NCI-H774 (cell line): ENCODE measurements at places on chromosomes 1 and 21.

DNA sequence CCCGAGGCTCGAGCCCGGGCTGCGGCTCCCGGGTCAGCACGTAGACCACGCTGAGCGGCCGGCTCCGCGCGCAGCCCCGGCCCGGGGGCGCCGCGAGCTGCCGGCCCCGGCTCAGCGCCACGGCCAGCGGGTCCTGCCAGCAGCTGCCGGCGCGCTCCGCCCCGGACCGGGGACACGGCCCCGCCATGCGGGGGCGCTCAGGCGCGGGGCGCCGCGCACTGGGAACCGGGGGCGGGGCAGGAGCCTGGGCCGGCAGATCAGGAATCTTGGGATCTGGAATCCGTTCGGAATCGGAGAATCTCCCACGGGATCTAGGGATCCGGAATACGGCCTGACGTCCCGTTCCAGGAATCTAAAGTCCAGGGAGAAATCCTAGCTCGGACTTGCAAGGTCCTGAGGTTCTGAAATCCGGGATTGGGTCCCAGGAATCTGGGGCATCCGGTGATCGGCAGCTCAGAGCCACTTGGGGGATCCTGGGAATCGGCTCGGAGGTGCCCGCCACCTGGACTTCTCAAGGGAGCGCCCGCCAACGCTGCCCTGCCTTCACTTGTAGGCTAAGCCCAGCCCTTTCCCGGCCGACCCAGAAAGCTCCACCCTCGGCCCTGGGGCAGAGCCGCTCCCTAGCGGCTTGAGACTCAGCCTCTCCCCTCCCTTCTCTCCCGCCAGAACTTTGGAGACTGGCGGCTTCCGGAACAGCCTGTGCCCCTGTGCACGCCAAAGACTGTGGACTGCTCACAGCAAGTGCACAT lies at the start of gene MAP3K6:
Gene MAP3K6 (minus strand): TSS at position 551 of the 749 bp plus-strand sequence. CDS start 364 bp downstream, at position 187.
- DNase-seq, result peak; percentile 2

GRCh38 chr1:38250356-38250755 lies 203.8 kb upstream of the POU3F1 start:
- no peak for DNase-seq

GRCh38 chr1:119159966-119160365 lies 19.5 kb upstream of the WARS2 start:
- no peak for DNase-seq

GRCh38 chr1:66273656-66274055 lies 260.3 kb upstream of the SGIP1 start:
- DNase-seq, result no peak

- DNase-seq, result no peak
Observed at GRCh38 chr1:51302746-51303145, 27.6 kb downstream of the TTC39A start.

DNA sequence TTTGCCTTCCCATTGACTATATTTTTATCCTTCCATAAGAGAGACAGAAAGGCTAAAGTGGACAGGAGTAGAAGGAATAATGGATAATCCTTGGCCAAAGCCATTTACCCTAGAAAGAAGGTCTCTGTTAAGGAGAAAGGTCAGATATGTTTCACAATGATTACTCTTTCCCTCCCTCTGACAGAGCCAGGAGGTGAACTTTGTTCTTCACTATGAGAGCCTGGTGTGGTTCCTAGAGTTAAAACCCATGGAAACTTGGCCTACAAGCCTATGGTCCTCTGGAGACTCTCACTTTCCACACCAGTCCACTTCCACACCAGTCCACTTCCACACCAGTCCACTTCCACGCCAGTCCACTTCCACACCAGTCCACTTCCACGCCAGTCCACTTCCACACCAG lies 479.9 kb upstream of the ZP4 start:
- DNase-seq, result no peak

DNA sequence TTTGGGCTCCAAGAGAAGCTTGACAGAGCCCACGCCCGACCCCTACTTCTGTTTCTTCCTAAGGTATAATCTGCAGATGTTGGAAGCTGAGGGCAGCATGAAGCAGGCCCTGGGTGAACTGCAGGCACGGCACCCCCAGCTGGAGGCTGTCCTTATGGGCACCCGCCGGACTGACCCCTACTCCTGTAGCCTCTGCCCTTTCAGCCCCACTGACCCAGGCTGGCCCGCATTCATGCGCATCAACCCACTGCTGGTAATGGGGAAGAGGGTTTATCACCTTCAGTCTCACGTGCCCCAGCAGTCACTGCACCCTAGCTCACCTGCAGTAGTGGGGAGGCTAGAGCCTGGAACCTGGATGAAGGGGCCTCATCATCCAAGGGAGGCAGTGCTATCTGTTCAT lies 3.1 kb upstream of the LENEP start:
- no peak for DNase-seq

- no peak for DNase-seq
Observed at GRCh38 chr1:149933208-149933607, 3.5 kb downstream of the MTMR11 start.

DNA sequence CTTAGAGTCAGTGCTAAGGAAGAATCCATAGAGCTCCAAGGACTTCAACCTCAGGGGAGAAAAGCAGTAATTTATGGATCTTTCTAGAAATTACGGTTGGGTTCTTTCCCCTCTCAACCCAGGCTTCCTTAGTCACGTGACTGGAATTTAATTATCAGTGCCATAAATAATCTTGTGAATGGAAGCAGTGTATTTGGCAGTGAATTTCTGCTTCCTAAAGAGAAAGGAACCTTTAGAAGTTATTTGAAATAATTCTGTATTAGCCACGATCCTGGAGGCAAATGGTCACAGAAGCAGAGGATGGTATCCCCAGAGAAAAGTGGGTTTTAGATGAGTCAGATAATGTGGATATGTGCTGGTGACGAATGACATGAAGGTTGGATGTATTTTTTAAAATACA lies 89.6 kb downstream of the NFIA start:
- DNase-seq, result no peak

- no peak for DNase-seq
Observed at GRCh38 chr1:109718495-109718894, 6.4 kb downstream of the GSTM5 start.

- no peak for DNase-seq
Observed at GRCh38 chr1:206080026-206080820, 27.2 kb downstream of the RHEX start.

GRCh38 chr1:159869173-159869572 lies 6.7 kb upstream of the VSIG8 start:
- DNase-seq, result no peak
